ENCODE measurements at places on chromosomes 6 and 20.

GRCh38 chr20:52405417-52405816 is 213.8 kb upstream of the ZFP64 start:
- no peak for DNase-seq

- DNase-seq = no peak
Measured at GRCh38 chr6:52385074-52385473, 23.1 kb downstream of the PAQR8 start.

GRCh38 chr6:113402544-113402943 is 454.6 kb upstream of the MARCKS start:
- DNase-seq = no peak

- no peak for DNase-seq
Measured at GRCh38 chr6:20924911-20925543, 390.8 kb downstream of the CDKAL1 start.

DNA sequence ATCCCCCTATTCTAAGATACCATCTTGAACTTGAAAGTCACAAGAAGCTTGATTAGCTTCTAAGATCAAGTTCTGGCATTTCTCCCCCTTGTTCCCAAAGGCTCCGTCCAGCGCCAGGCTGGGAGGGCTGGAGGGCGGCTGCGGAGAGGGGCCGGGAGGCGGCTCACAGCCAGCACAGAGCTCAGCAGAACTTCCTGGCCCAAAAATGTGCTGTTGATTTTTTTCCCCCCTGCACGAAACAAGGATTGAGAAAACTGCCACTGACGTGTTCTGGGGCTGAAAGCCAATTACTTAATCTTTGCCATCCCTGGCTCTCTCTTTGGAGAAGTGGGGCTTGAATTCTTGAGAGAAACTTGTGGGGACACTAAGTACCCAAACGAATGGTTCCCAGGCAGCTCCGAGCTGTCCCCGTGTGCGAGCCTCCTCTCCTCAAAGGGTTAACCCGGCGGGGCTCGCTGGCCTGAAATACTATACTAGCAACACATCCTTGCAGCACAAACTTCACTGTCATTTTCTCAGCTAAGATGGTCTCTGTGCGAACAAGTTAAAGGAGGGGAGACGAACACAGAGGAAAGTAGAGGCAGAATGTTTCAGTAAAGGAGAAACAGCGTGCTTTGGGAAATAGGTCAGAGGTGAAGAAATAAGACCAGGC is 452 bp downstream of the TRAF3IP2 start:
- no peak for DNase-seq
